ENCODE measurements at places on chromosomes 16 and 17.

DNA sequence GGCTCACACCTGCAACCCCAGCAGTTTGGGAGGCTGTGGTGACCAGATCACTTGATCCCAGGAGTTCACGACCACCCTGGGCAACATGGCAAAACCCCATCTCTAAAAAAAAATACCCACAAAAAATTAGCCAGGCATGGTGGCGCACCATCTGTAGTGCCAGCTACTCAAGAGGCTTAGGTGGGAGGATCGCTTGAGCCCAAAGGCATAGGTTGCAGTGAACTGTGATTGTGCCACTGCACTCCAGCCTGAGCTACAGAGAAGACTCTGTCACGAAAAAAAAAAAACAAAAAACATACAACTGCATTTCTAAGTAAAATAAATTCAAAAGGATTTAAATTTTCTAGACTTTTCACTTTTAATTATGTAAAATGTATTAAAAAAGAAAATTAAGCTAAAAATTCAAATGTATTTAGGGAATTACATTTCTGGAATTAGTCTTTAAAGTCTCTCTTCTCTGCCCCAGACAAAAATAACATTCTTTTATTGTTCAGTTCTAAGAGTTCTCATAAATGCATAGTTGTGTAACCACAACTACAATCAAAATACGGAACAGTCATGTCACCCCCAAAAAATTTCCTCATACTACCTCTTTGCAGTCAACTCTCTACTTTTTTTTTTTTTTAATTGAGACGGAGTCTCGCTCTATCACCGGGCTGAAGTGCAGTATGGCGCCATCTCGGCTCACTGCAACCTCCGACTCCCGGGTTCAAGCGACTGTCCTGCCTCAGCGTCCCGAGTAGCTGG is 14.1 kb downstream of the FAM222B start:
- no peak for DNase-seq

GRCh38 chr17:27310565-27311110 is 16.7 kb downstream of the WSB1 start:
- DNase-seq, result no peak

DNA sequence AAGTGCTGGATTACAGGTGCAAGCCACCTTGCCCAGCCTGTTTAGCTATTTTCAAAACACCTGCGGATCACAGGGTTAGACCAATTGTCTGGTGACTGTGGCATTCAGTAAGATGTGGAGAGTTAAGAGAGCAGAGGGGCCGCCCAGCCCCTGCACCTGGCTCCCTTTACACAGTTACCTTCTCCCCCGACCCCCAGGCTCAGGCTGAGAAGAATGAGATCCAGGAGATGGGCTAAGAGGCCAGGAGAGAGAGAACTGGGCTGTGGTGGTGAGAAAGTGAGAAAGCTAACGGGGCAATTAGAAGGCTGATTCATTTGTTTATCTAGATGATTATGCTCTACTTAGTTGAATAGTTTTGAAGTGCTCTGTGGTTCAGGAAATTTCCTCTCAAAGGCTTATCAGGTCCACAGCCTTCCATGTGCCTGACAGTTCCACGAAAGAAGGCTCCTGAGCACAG is 67.8 kb upstream of the AXIN2 start:
- no peak for DNase-seq

GRCh38 chr16:68740628-68741346 is 3.7 kb downstream of the CDH1 start:
- DNase-seq, result no peak

DNA sequence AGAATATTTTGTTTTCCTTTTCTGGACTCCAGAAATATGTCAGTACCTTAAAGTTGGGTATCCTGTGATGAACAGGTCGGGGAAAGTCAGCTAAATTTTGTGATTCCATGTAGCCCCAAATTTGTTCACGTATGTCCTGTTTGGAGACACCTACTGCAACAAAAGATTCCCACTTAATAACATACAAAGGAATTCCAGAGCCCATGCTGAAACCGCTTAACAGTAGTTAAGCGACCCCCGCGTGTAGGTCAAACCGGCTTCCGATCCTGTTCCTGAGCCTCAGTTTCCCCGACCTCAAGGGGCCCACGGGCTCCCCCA is 477 bp downstream of the MTHFSD start:
- no peak for DNase-seq

DNA sequence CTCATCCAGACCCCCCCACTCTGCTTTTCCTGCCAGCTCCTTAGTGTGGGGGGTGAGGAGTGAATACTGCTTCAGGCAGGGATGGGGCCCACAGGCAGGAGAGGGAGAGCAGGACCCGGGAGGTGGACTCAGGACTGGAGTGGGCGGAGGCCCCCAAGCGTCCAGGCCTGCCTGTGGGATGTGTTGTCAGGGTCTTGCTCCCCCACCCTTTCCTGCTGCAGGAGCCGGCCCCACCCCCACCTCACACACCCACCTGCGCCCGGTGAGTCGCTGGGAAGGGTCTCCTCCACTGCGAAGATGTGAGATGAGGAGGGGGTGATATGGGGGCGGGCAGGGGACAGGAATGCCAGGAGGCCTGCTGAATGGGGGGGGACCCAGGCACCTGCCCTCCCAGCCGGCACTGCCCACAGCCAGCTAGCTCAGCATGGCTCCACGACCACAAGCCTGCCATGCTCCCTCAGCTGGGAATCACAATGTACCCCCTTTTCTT is 1.1 kb downstream of the FAM171A2 start:
- DNase-seq, result no peak

DNA sequence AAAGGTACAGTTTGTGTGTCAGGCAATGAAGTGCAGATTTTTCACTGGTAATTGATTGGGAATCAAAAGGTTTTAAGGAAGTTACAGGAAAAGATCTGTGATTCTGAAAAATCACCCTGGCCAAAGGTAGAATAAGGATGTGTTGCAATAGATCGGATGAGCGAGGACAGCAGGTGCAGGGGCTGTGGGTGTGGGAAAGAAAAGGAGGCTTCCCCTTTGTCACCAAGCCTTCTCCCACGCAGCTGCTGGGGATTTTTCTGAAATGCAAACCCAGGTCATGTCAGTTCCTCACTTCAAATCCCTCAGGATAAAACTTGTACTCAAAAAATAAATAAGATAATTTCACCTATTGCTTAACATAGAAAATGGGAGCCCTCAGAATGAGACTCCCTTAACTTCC is 47.9 kb upstream of the ARHGAP17 start:
- no peak for DNase-seq

GRCh38 chr17:2048805-2049204 is 6.1 kb upstream of the HIC1 start:
- DNase-seq, result no peak

DNA sequence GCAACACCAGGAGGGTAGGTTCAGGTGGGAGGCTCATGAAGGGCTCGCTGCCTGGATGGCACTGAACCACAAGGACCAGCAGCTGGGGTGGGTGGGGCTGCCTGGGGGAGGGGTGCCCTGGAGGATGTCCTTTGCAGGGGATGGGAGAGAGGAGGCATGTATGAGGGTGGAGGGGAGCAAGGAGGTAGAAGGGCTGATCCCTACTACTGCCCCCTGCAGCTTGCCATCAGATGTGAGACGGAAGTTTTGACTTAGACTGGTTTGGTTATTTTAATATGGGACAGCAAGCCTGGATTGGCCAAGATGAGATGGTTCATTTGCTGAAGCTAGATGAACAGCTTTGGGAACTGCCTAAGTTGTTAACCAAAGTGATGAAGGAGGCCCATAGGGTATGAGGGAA is 115.9 kb downstream of the SEC14L1 start:
- DNase-seq, result no peak

DNA sequence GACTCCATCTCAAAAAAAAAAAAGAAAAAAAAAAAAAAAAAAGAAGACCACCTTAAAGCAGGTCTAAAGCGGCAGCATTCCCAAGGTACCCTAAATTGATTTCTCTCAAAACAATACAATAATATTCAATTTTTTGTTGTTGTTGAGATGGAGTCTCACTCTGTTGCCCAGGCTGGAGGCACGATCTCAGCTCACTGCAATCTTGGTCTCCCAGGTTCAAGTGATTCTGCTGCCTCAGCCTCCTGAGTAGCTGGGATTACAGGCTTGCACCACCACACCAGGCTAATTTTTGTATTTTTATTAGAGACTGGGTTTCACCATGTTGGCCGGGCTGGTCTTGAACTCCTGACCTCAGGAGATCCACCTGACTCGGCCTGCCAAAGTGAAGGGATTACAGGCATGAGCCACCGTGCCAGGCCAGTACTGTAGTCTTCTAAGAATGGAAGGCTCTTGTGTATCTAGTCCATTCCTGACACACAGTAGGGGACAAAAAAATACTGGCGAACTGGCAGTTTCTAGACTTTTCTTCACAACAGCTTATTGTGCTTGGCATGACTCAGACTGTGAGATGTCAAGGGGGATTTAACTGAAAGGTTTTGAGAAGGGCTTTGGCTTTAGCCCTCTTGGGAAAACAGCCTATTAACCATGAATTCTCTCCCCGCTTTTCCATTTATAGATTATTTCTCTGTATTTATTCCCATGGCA is 17.3 kb downstream of the CDR2 start:
- no peak for DNase-seq

- DNase-seq, result no peak
Measured at GRCh38 chr17:80380555-80381002, 34.4 kb upstream of the ENDOV start.

GRCh38 chr17:79968116-79968515 is 67.6 kb downstream of the TBC1D16 start:
- no peak for DNase-seq

GRCh38 chr16:53453928-53454327 is 19.7 kb downstream of the RBL2 start:
- no peak for DNase-seq

DNA sequence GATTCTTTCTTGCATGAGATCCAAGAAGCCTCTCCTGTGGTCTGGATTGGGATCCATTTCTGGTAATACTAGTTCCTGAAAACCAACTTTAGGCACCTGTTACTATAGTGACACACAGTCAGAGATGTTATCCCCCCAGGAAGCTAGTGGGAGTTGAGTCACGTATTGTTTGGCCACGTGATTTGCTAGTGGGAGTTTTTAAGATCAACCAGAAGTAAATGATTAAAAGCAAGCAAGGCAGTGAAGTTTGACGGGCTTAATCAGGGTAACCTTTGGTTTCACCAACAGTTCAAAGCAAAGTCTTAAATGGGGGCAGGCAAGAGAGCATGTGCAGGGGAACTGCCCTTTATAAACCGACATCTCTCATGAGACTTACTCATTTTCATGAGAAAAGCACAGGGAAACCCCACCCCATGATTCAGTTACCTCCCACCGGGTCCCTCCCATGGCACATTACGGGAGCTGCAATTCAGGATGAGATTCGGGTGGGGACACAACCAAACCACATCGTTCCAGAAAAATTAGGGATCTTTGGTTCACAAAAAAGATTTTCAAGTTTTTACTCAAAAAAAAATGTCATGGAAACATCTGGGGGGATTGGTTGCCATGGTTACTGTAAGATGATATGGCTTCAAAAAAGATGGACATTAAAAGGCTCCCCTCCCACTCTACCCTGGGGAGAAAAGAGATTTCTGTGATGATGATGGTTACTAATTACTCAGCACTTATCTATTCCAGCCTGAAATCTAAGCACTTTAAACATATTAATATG is 483.1 kb upstream of the ERCC4 start:
- no peak for DNase-seq

- no peak for DNase-seq
Measured at GRCh38 chr16:27228621-27229501, 25.5 kb downstream of the KDM8 start.

DNA sequence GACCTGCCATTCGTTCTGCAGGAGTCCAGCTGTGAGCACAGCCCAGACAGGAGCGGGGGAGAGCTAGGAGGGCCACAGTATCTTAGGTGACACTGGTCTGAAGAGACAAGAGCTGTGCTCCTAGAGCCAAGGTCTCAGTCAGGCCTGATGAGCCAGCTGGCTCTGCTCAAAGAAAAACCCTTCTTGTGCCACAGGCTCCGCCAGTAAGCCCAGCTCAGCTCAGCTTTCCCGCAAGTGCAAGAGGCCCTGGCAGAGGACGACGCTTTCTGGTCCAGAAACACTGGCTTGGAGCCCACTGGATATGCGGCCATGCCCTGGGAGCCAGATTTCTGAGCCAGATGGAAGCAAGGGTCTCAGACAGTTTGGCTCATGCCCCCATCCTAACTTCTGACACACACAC is 23.9 kb downstream of the PEMT start:
- no peak for DNase-seq

GRCh38 chr16:78609402-78610274 is 510.2 kb downstream of the WWOX start:
- DNase-seq, result no peak

- no peak for DNase-seq
Measured at GRCh38 chr16:22890976-22891375, 77.0 kb downstream of the HS3ST2 start.

DNA sequence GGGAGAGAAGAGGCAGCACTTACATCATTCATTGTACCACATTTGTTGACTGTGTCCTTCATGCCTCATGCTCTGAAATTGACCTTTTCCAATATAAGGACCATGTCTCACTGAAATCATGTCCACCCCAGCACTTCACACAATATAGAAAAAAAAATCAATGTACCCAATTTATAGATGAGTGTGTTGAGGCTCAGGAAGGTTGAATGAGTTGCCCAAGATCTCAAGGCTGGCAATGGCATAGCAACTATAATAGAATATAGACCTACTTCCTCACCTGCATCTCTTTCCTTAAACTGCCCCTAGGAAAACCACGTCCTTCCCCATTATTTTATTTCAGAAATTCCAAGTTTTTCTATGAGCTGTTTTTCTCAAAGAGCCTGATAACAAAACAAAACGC is 912 bp upstream of the VAT1L start:
- DNase-seq, result no peak

DNA sequence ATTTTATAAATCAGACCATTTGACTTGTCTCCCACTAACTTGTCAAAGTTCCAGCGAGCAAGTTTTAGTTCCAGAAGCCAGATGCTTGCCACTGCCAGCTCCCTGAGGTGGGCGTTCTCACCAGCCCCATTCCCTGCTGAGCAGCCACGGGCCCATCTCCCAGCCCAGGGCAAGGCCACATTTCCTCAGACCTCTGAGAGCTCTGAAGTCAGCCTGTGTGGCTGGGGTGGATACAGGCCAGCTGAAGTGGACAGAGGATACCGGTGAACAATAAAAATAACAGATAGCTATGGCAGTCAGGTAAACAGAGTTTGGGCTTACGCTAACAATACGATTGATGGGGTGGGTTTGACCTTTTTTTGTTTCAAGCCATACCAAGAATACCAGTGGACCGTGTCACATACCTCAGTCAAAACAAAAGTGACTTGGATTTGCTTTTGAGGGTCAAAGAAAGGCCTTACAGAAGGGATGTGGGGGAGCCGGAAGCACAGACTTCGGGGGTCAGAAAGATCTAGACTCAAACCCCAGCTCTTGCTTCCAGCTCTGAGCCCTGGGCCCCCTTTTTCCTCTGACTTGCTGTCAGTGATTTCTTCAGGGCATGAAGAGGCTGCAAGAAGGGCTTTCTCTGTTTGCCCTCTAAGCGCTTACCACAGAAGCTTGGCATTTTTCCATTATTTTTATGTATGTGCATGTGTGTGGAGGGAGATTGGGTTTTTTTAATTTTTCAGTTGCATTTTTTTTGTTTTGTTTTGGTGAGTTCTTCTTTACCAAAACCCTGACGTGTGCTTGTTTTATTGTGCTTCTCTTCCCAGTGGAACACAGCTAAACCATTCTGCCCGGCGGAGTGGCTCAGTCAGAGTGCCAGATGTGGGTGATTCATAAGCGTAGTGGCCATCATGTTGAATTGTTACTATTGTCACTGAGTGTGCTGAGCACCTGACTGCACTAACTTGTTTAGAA is 109.9 kb downstream of the GNAO1 start:
- no peak for DNase-seq

- DNase-seq, result no peak
Measured at GRCh38 chr16:69831212-69832123, 69.3 kb downstream of the WWP2 start.

All from cortex of kidney (tissue), 1 donor.